ENCODE measurements at places on chromosomes 13 and 19. TPM values are rescaled to one million over a fixed set of nuclear protein-coding genes. Genes with fewer than 3 reads are reported as not detected.
A peak's percentile ranks its signal among the peaks of the same experiment; 100 is the strongest.

The FLT1 gene
- 11.3 TPM for total RNA-seq

The ZNF470 gene
- 1.3 TPM for total RNA-seq

The ZSWIM9 gene
- 3.7 TPM for total RNA-seq

The METTL21C gene
- not detected for total RNA-seq

The LCP1 gene
- 2.0 TPM for total RNA-seq

The RPL21 gene
- total RNA-seq: 843 TPM

DNA sequence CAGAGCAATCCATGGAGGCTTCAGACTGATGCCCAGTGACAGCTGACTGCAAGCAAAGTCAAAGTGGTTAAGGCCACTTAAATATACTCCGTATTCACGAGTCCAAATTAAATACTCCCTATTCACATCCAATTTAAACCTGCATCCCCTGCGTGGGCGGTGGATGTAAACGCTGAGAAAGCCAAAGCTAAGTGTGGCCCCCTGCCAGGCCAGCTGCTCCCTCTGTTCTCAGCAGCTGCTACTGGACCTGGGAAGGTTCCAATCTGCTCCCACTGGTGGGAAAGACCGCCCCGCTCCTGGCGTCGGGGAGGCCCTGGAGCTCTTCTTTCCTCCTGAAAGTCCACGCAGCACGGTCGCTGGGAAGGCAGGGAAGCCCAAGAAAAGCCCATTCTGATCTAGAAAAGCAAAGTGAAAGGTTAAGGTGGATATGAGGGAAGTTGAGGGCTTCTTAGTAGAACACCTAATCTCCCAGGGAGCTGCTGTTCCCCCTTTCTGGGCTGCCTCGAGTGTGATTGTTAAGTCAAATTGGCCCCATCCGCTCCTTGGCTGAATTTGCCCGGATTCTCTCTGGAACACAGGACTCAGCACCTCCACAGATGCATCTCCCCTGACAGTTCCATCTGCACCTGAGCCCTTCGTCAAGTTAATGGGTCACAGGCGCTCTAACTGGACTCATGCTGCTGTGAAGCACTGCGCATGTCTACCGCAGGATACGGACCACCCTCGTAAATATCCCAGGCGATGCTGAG lies 205.5 kb downstream of the USP12 start:
- H3K4me1 ChIP-seq: peaks cover 79% of the 10 kb centered on the region
- H3K4me3 ChIP-seq: no peak overlapping the region
- no peaks in the 10 kb centered on the region for H3K27me3 ChIP-seq
- H3K27ac ChIP-seq: no peak overlapping the region

DNA sequence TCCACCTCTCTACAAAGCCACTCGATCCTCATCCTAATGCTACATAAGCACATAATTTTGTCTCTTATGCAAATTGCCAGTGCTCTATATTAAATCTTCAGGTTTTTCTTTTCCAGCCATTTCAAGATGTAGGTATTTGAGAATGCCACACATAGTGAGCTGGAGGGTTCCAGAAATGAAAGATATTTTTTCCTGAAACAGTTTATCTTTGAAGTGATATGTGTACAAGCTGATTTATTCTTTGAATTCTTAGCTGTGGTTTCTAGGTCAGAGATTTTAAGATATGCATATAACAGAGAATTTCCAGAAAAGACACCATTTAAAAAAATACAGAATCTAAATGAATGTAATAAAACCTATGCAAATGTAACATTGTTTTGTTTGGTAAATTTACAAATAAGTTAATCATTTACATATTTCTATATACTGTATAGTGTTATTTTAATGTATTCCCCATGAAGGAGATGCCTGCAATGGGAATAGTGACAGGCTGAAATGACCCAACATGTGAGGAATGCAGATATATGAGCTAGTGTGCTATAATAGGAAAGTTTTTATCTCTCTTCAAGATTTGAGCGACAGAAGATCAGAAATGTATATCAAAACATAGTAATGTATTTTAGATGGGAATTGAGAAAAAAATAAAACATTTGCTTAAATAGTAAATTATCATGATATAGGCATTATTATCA lies 570.2 kb downstream of the SLITRK1 start:
- DNase-seq: no peak
- no peaks in the 10 kb centered on the region for H3K36me3 ChIP-seq
- no peak overlapping the region for H3K27ac ChIP-seq
- H3K4me1 ChIP-seq: no peaks in the 10 kb centered on the region
- no peaks in the 10 kb centered on the region for H3K27me3 ChIP-seq

DNA sequence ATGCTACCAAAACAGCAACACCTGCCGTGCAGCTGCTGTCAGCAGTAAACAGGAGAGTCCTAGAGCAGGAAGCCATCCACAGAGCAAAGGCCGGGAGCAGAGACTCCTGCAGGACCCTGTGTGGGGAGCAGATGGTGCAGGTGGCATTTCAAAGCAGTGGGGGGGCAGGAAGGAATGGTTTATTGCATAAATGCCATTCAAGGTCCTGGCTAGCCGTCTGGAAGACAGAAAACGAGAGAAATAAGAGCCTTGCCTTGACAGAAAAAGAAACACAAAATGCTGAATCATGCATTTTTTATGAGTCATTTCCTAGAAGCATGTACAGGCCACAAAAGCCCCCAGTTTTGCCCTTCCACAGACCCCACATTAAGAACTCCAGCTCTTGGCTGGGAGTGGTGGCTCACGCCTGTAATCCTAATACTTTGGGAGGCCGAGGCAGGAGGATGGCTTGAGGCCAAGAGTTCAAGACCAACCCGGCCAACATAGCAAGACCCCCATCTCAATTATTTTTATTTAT lies 5.4 kb downstream of the RSPH6A start:
- H3K4me1 ChIP-seq: no peaks in the 10 kb centered on the region
- no peak overlapping the region for H3K4me3 ChIP-seq
- no peaks in the 10 kb centered on the region for H3K27me3 ChIP-seq
- no peaks in the 10 kb centered on the region for H3K36me3 ChIP-seq

DNA sequence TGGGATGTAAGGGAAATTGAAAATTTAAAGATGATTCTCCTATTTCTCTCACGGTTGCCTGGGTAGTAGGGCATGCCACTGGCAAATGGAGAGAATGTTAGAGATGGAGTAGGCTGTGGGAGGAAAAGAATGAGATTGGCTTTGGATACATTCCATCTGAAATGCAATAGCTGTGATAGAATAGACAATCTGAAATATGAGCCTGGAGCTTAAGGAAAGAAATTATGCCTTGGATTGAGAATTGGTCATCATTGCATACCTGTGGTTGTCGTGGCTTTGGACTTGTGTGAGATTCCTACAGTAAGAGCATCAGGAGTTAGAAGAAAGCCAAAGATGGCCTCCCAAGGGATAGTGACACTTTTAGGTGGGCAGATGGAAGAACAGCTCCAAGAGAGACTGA lies 305.1 kb upstream of the SLC10A2 start:
- H3K27me3 ChIP-seq: no peaks in the 10 kb centered on the region
- no peaks in the 10 kb centered on the region for H3K4me1 ChIP-seq
- DNase-seq: no peak
- no peaks in the 10 kb centered on the region for H3K36me3 ChIP-seq
- no peak overlapping the region for H3K27ac ChIP-seq

- H3K27ac ChIP-seq: peak overlapping the region; percentile 54
- H3K4me1 ChIP-seq: peaks cover 25% of the 10 kb centered on the region
- DNase-seq: no peak
- H3K4me3 ChIP-seq: peak overlapping the region; percentile 92
Measured at GRCh38 chr19:34428549-34429285, 536 bp downstream of the UBA2 start.

DNA sequence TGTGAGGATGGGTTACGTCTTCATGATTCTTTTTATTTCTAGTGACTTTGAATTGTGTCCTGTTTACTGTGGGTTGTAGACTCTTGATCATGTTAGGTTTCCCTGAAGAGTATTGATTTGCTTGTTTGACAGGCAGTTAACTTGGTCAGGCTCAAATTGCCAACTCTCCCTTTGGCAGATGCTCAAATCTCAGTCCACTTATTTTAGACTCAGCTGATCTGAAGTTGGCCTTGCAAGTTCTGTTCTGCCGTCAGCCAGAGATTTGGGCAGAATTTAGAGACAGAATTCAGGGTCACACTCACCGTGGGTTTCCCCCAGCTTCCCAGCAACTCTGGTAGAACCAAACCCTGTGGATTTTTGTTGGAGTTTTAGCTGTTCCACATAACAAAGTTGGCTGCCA lies 71.6 kb upstream of the TEX29 start:
- H3K36me3 ChIP-seq: no peaks in the 10 kb centered on the region
- peaks cover 16% of the 10 kb centered on the region for H3K4me1 ChIP-seq
- no peak overlapping the region for H3K27ac ChIP-seq
- H3K27me3 ChIP-seq: no peaks in the 10 kb centered on the region

DNA sequence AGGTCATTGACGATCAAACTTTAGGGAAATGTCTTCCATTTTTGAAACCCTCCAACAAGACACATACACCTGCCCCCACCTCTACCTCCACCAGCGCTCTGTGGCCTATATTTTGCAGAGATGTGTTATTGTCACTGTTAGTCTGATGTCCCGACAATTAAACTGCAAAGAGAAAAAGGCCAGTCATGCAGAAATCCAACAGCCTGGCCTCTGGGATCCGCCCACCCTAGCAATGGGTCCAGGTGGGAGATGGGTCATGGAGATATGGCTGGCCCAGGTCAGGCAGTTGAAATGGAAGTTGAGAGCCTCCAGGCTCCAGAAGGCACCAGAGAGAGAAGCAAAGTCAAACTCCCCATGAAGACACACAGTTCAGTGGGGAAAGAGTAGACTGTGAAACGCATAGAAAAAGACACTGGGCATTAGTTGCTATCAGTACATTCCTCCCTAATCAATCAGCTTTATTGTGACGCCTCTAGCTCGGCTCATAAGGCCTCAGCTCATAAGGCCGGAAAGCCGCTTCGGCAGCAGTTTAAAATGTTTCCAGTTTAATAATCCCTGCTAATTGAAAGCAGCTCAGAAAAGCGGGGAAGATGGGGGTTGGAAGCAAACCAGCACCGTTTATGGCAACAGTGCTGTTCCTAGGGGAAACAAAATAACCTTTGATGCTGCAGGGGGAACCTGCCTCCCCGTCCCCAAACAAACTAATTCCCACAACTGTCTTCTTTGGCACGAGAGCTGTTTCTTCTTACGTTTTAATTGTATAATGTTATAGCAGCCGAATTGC lies 239.7 kb upstream of the ZNF507 start:
- no peak overlapping the region for H3K27ac ChIP-seq
- no peak for DNase-seq
- H3K36me3 ChIP-seq: no peaks in the 10 kb centered on the region
- no peak overlapping the region for H3K4me3 ChIP-seq
- H3K4me1 ChIP-seq: no peaks in the 10 kb centered on the region

DNA sequence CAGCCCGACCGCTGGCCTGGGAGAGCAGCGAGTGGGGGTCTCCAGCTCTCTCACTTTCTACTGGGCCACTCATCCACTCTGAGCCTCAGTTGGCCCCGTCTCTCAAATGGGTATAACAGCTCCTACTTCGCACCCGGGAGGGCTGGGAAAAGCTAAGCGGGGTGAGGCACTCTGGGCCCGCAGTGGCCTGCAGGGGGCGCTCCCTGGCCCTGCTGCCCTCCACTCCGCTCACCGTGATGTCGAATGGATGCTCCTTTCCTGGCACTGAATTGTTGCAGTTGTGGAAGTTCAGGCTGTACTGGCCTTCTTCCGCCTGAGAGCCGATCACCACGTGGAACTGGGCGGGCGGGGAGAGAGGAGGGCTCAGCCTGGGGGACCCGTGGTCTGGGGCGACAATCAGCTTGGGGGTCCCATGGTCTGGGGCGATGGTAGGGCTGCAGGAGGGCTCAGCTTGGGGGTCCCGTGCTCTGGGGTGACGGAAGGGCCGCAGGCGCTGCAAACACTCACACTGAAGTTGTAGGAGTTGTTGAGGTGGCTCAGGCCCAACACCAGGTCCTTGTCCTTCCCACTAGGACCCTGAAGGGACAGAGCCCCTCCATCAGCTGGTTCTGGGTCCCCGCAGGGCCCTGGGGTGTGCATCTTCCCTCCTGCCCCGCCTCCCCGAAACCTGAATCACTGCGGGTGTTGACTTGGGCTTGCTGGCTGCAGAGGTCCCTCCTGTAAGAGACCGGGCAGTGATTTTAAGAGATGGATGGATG lies 3.9 kb downstream of the GPR108 start:
- no peaks in the 10 kb centered on the region for H3K27me3 ChIP-seq
- DNase-seq: no peak

GRCh38 chr19:58085348-58085875 lies 12.6 kb downstream of the ZSCAN18 start:
- H3K36me3 ChIP-seq: peaks cover 8% of the 10 kb centered on the region
- H3K4me3 ChIP-seq: no peak overlapping the region
- DNase-seq: no peak
- H3K27ac ChIP-seq: no peak overlapping the region

GRCh38 chr13:103878891-103879605 lies 812.8 kb upstream of the SLC10A2 start:
- DNase-seq: no peak
- H3K27ac ChIP-seq: no peak overlapping the region
- no peaks in the 10 kb centered on the region for H3K4me1 ChIP-seq
- H3K4me3 ChIP-seq: no peak overlapping the region
- H3K36me3 ChIP-seq: no peaks in the 10 kb centered on the region

DNA sequence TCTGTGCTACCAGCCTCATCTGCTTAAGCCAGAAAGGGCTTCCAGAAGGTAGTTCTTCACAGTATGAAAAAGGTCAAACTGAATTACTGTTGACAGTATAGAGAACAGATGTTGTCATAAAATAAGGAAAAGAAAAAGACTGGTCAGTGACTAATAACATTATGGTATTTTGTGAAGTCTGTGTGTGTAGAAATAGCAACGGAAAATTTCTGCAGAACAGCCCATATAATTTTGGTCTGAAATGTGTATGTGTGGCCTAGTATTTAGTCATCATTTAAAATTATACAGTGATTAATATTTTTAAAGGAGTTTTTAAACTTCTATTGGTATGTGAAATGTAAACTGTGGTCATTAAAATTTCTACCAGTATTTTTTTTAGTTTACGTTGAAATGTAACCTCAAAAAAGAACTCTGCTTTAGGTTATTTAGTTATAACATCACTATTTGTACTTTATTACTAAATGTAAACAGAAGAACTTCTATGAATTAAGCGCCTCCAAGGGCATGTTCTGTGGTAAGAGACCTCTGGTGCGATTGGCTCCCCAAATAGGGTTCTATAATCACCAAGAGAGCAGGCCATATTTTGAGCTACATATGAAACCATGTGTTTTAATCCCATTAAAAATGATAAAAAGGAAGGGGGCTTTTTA lies 3.3 kb upstream of the GPR183 start:
- no peak overlapping the region for H3K4me3 ChIP-seq
- no peaks in the 10 kb centered on the region for H3K27me3 ChIP-seq
- no peak overlapping the region for H3K27ac ChIP-seq
- H3K4me1 ChIP-seq: no peaks in the 10 kb centered on the region

- no peak for DNase-seq
- no peaks in the 10 kb centered on the region for H3K36me3 ChIP-seq
- H3K27me3 ChIP-seq: no peaks in the 10 kb centered on the region
- H3K4me1 ChIP-seq: no peaks in the 10 kb centered on the region
Measured at GRCh38 chr13:94419304-94419924, 60.1 kb downstream of the DCT start.

GRCh38 chr19:55578761-55579747 lies 1.6 kb downstream of the ZNF579 start:
- DNase-seq: no peak
- peak overlapping the region; percentile 79 for H3K4me3 ChIP-seq
- H3K4me1 ChIP-seq: peaks cover 5% of the 10 kb centered on the region
- peaks cover 13% of the 10 kb centered on the region for H3K36me3 ChIP-seq

All from pancreas (tissue), 10 donors.